Epithelial cell of proximal tubule (primary cell): ENCODE measurements at places on chromosomes 2 and 18. TPM values are rescaled to one million over a fixed set of nuclear protein-coding genes. Genes with fewer than 3 reads are reported as not detected.

DNA sequence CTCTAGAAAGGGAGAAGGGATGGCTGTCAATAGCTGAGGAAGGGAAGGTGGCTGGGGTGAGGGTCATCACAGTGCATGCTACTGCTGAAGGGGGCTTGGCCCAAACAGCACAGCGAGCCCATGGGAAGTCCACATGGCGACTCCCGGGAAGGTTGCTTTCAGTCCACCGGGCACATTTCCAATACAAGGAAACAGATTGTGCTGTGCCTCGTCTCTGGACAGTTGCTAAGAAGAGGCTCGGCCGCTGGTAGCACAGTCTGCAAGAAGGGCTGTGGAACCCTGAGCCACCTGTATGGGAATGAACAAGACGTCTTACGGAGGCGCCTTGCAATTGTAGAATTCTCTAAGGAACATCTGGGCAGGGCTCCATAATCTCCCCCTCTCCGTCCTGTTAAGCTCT, 123.1 kb downstream of the CELF4 start:
- no peak for DNase-seq

The CRYGD gene
- total RNA-seq: not detected in 2 replicates

GRCh38 chr2:68857202-68857845, 13.9 kb downstream of the BMP10 start:
- DNase-seq: no peak

GRCh38 chr2:10910625-10911024, 1.1 kb upstream of the KCNF1 start:
- DNase-seq: no peak

The DRC1 gene
- total RNA-seq: not detected in 2 replicates

- no peak for DNase-seq
Observed at GRCh38 chr2:46852598-46852997, 63.0 kb downstream of the MCFD2 start.

The PTPN18 gene
- 18.7 and 23.8 TPM in 2 replicates for total RNA-seq

- peak; percentile 6 for DNase-seq
Observed at GRCh38 chr2:147862859-147863516, 18.2 kb downstream of the ACVR2A start.

The IGFBP5 gene
- total RNA-seq: 61.9 and 111 TPM in 2 replicates

DNA sequence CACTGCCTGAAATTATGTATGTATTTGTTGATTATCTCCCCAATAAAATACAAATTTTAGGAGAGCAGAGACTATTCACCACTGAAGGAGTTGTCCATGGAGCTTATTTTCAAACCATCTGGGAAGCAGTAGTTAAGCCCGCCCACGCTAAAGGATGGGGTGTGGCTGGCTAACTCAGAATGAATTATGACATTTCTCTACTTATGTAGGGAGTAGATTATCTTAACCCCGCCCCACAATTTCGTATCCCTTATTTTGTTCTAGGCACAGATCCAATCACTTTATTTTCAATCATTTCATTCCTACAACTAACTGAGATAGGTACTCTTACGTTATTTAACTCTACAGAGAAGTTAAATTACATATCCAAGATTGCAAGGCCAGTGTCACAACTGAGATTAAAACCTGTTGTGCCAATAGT, 1.4 kb upstream of the LAPTM4A start:
- no peak for DNase-seq

DNA sequence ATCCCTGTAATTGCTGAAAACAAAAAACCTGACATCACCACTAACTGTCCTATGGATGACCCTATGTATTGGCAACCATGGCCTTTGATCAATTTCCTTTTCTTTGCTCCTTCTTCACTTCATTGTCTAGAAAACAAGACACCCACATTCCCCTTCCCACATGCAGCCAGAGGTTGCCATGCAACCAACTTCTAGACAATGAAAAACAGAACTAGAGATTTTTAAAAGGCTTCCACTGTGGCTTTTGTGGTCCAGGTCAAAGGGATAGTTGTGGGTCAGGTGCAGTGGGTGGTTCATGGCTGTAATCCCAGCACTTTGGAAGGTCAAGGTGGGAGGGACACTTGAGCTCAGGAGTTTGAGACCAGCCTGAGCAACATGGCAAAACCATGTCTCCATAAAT, 139.3 kb upstream of the DOK6 start:
- DNase-seq: peak; percentile 19

- no peak for DNase-seq
Observed at GRCh38 chr2:207630491-207630890, 5.3 kb upstream of the METTL21A start.

The SCYGR4 gene
- not detected in 2 replicates for total RNA-seq

The SNORC gene
- 1.2 and 5.0 TPM in 2 replicates for total RNA-seq

The UGT1A10 gene
- total RNA-seq: not detected in 2 replicates

The DSG1 gene
- total RNA-seq: not detected in 2 replicates

- no peak for DNase-seq
Observed at GRCh38 chr2:197196541-197197180, 113.9 kb downstream of the ANKRD44 start.

DNA sequence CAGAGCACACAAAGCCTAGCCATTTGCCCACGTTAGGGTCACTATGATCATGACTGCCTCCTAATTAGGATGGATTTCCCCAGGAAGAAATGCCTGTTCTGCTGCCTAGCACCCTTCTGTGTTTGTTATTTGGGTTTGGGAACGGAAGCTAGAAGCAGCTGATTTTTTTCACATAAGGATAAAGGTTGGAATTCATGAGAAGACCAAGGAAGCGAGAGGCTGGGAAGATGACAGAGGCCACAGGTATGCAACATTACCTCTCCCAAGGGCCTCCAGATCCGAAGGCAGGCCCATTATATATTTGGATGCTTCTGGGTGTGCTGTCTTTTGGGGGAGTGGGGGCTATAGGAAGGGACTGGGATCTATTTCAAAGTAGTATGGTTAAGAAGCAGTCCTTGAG, 204.7 kb downstream of the FBXO15 start:
- no peak for DNase-seq

GRCh38 chr2:172038604-172039003, 38.9 kb downstream of the METAP1D start:
- DNase-seq: peak; percentile 10

DNA sequence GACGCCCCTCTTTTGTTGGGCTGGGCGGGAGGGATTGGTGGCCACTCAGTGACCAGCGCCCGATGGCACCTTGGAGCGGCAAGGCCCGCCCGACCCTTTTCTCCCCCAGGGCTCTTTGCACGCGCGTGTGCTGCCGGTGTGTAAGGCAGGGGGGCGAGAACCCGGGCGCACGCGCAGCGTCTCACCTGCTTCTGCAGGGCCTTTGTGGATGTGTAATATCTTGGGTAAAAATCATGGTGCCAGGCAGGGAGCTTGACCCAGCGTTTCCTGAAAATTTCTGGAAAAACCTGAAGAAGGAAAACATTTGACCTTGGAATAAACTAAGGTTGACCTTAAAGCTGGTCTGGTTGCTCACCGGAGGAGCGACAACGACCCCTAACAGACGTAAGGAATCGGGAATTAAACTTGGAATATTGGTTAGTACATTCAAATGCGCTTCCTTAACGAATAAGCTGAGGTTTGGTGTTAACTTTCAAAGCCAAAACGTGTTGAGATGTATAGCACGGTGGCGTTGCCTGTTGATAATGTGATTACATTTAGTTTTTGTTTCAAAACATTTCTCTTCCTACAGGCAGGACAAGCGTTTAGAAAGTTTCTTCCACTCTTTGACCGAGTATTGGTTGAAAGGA, 438 bp downstream of the HSPE1 start:
- DNase-seq: no peak
